ENCODE measurements at places on chromosomes 12 and 14. TPM values are rescaled to one million over a fixed set of nuclear protein-coding genes. Genes with fewer than 3 reads are reported as not detected.

DNA sequence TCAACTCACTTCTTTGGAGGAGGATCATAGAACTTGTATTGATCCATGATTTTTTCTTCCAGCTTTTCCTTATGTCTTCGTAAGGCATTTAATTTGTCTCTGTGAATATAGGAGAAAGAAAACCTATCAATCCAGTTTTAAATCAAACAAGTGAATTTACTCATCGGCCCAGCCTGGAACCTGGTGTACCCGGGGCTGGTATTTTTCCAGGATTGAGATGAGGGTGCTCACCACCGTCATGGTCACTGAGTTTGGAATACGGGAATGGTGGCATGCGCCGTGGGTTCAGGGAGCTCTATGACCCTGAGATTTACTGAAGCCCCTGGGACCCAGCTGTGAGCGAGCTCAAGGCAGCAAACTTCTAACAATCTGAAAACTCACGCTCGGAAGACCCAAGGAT lies 46.5 kb upstream of the GPR68 start:
- peaks cover 4% of the 10 kb centered on the region for H3K4me1 ChIP-seq
- H3K4me3 ChIP-seq, result no peak overlapping the region
- DNase-seq, result no peak
- H3K36me3 ChIP-seq, result peaks cover 61% of the 10 kb centered on the region
- peak overlapping the region; percentile 29 for H3K27ac ChIP-seq
- no peaks in the 10 kb centered on the region for H3K27me3 ChIP-seq

DNA sequence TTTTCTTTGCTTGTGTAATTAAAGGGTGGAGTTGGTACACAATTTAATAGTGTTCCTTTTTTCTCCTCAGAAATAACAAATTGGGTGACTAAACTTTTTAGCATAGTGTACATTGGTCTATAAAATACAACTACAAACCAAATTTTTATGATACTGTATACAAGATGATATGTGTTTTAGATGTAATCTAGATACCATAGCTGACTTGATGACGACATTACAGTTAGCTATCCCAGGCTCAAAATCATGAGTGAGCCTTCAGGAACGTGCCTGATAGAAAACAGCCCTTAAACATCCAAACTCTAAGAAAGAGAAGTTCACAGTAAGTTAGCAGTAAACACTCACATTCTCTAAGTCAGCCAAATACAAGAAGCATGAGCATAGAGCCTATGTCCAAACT lies 99.0 kb upstream of the SSTR1 start:
- no peak for DNase-seq
- H3K4me1 ChIP-seq, result peaks cover 12% of the 10 kb centered on the region

Gene SLC6A12
- 0.37 TPM for total RNA-seq

Gene CMA1
- total RNA-seq, result not detected

Gene DDX47
- total RNA-seq, result 91.9 TPM

All from activated CD4-positive, alpha-beta T cell treated with anti-CD3 and anti-CD28 coated beads for 36 hours (primary cell).